ENCODE measurements at places on chromosomes 12 and 14.

DNA sequence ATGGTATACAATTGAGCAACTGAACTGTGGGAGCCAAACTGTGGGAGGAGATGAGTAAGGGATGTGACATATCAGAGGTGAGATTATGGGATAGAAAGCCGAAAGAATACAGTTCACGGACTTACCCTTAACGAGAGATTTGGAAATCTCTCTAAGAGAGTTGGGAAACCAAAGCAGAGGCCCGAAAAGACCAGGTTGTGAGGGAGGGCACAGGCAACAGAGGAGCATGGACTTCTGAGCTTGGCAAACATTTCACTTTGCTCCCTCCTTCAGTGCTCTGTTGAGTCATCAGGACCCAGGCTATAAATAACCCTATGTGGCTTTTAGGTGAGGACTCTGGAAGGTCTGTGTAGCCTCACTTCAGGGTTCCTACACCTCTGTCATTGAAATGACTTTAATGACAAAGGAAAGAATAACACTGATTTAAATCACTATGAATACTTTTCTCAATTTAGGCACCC is 120.6 kb downstream of the TGFB3 start:
- H3K27me3 ChIP-seq = no peaks in the 10 kb centered on the region
- peaks cover 2% of the 10 kb centered on the region for H3K4me1 ChIP-seq
- no peak overlapping the region for H3K27ac ChIP-seq
- no peak overlapping the region for H3K4me3 ChIP-seq

GRCh38 chr12:122865268-122866231 is 30.3 kb downstream of the HIP1R start:
- no peaks in the 10 kb centered on the region for H3K4me1 ChIP-seq
- no peak overlapping the region for H3K4me3 ChIP-seq
- H3K36me3 ChIP-seq = peaks cover 64% of the 10 kb centered on the region
- no peak overlapping the region for H3K27ac ChIP-seq

- H3K27ac ChIP-seq = no peak overlapping the region
- H3K4me3 ChIP-seq = no peak overlapping the region
- no peaks in the 10 kb centered on the region for H3K27me3 ChIP-seq
- no peaks in the 10 kb centered on the region for H3K36me3 ChIP-seq
- no peaks in the 10 kb centered on the region for H3K4me1 ChIP-seq
These were observed 63.5 kb upstream of the TMTC1 start for GRCh38 chr12:29847246-29847645.

GRCh38 chr14:102909462-102909861 is 13.0 kb upstream of the AMN start:
- peaks cover 16% of the 10 kb centered on the region for H3K36me3 ChIP-seq
- H3K27me3 ChIP-seq = no peaks in the 10 kb centered on the region
- DNase-seq = no peak
- peak overlapping the region; percentile 18 for H3K4me3 ChIP-seq

DNA sequence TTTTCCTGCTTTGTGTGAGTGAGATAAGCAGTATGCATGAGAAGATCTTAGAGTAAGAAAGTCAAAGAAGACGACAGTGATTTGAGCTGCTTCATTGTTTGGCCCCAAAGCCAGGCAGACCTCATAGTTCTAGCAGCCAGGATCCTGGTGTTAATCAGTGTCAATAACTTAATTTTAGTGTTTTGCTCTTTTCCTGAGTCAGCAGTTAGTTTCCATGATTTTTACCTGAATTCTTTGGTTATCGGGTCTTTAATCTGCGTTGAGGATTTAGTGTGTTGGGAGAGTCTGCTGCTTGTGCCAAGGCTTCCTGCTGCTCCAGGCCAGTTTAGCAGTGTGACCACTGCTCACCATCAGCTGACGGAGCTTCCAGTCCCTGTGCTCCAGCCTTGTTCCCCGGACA is 241.6 kb upstream of the SOX5 start:
- H3K27ac ChIP-seq = no peak overlapping the region
- H3K27me3 ChIP-seq = no peaks in the 10 kb centered on the region
- H3K4me1 ChIP-seq = no peaks in the 10 kb centered on the region
- H3K36me3 ChIP-seq = no peaks in the 10 kb centered on the region
- no peak overlapping the region for H3K4me3 ChIP-seq
- DNase-seq = no peak

DNA sequence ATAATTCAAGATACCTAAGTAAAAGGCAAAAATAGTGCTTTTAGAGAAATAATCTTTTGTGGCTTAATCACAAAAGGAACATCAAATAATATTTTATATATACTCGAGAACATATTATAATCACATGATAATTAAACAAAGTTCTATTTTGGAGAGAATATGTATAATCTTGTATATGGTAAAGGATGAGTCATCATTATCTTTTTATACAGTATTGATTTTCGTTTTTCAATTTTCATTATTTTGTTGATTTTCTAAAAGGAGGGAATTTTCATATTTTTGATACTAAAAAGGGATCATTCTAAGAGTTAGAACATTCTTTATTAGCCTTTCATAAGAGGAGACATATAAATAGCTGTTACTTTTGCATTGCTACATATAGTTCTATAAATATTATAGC is 77.3 kb upstream of the TTC7B start:
- H3K4me3 ChIP-seq = no peak overlapping the region
- no peaks in the 10 kb centered on the region for H3K27me3 ChIP-seq
- peaks cover under 1% of the 10 kb centered on the region for H3K36me3 ChIP-seq
- DNase-seq = no peak
- H3K27ac ChIP-seq = no peak overlapping the region
- no peaks in the 10 kb centered on the region for H3K4me1 ChIP-seq

- H3K36me3 ChIP-seq = no peaks in the 10 kb centered on the region
- H3K27ac ChIP-seq = no peak overlapping the region
- no peak for DNase-seq
- no peak overlapping the region for H3K4me3 ChIP-seq
- H3K27me3 ChIP-seq = no peaks in the 10 kb centered on the region
These were observed 65.8 kb upstream of the COCH start for GRCh38 chr14:30808576-30808975.

DNA sequence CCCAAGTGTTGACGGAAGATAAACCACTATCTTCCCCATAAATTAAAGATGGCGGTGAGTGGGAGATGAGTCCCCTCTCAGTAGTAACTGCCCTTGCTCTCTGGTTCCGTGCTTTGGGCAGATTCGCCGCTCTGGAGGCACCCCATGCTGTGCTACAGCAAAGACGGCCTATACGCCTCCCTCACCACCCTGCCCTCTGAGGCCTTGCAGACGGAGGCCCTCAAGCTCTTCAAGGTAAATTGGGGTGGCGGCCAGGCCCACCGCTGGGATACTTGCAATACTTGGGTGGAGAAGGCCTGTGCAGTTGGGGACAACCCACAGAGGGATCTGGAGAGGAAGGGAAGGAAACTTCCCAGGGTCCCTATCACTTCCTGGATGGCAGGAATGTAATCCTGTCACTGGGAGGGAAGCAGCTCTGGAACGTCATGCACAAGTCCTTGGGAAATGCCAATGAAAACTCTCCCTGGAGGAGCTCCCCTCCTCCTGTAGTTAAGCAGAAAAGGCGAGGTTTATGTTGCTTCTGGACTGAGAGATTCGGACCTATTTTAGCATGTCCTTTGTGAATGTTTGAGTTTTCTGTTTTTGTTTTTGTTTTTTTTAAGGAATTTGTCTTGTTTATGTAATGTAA is 22.8 kb downstream of the PIGH start:
- no peaks in the 10 kb centered on the region for H3K4me1 ChIP-seq
- no peak overlapping the region for H3K4me3 ChIP-seq
- no peak overlapping the region for H3K27ac ChIP-seq
- no peak for DNase-seq

GRCh38 chr12:109797905-109798669 is 35.1 kb downstream of the TRPV4 start:
- H3K4me3 ChIP-seq = no peak overlapping the region
- H3K27me3 ChIP-seq = no peaks in the 10 kb centered on the region
- DNase-seq = no peak
- H3K27ac ChIP-seq = no peak overlapping the region
- peaks cover 11% of the 10 kb centered on the region for H3K36me3 ChIP-seq

DNA sequence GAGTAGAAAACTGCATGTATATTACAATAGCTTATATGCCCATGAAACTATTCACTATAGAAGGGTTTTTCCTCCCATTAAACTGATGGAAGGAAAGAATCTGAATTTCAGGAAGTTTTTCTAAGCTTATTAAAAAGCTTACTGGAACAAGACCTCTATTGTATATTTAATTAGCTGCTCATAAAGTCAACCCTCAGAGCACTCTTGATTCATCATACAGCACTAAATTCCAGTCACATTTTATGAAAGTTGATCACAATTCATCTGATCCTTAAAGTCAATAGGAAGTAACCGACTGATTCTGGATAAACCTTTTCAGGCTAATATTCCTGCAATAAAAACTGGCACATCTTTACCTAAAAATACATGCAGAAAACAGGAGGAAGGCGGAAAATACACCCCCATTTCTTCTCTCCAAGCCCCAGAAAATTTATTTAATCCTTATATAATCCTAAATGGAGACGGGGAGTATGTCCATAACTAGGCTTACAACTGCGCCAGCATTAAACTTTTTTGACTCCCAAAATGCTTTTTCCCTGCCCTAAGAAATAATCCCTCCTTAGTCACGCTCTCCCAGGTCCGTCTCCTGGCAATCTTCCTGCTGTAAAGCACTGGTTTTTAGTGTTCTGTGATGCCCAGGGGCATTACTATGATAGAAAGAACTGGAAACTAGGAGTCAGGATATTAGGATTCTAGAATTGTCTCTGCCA is 35.3 kb downstream of the DICER1 start:
- H3K4me3 ChIP-seq = no peak overlapping the region
- DNase-seq = no peak
- no peak overlapping the region for H3K27ac ChIP-seq
- H3K4me1 ChIP-seq = no peaks in the 10 kb centered on the region
- peaks cover 13% of the 10 kb centered on the region for H3K36me3 ChIP-seq
- H3K27me3 ChIP-seq = no peaks in the 10 kb centered on the region

DNA sequence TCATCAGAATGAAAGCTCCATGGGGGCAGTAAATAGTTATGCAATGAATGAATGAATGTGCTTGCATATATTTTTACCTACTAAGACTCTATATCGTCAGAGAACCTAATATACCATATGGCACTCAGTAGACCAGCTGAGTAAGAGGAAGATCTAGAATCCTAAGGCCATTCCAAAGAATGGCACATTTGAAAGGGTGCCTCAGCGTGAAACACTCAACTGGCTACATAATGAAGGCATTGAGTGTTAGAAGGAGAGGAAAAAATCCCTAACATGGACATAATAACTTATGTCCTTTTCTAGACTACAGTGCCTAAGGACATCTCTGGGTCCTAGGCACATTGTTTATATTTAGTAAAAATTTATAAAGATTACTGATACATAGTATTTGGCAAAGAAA is 61.7 kb upstream of the ARID2 start:
- no peak for DNase-seq
- no peaks in the 10 kb centered on the region for H3K27me3 ChIP-seq
- no peak overlapping the region for H3K27ac ChIP-seq
- H3K36me3 ChIP-seq = no peaks in the 10 kb centered on the region
- no peaks in the 10 kb centered on the region for H3K4me1 ChIP-seq

GRCh38 chr12:27193854-27194544 is 50.1 kb upstream of the STK38L start:
- H3K4me1 ChIP-seq = peaks cover 2% of the 10 kb centered on the region
- no peaks in the 10 kb centered on the region for H3K36me3 ChIP-seq
- no peaks in the 10 kb centered on the region for H3K27me3 ChIP-seq
- DNase-seq = no peak
- H3K27ac ChIP-seq = peak overlapping the region; percentile 82

- H3K4me1 ChIP-seq = no peaks in the 10 kb centered on the region
- H3K27me3 ChIP-seq = no peaks in the 10 kb centered on the region
- H3K27ac ChIP-seq = no peak overlapping the region
- no peaks in the 10 kb centered on the region for H3K36me3 ChIP-seq
These were observed 454.2 kb downstream of the AEBP2 start for GRCh38 chr12:19893514-19893913.

GRCh38 chr12:45232146-45232755 is 16.4 kb downstream of the ANO6 start:
- H3K27ac ChIP-seq = peak overlapping the region; percentile 89
- no peak for DNase-seq

DNA sequence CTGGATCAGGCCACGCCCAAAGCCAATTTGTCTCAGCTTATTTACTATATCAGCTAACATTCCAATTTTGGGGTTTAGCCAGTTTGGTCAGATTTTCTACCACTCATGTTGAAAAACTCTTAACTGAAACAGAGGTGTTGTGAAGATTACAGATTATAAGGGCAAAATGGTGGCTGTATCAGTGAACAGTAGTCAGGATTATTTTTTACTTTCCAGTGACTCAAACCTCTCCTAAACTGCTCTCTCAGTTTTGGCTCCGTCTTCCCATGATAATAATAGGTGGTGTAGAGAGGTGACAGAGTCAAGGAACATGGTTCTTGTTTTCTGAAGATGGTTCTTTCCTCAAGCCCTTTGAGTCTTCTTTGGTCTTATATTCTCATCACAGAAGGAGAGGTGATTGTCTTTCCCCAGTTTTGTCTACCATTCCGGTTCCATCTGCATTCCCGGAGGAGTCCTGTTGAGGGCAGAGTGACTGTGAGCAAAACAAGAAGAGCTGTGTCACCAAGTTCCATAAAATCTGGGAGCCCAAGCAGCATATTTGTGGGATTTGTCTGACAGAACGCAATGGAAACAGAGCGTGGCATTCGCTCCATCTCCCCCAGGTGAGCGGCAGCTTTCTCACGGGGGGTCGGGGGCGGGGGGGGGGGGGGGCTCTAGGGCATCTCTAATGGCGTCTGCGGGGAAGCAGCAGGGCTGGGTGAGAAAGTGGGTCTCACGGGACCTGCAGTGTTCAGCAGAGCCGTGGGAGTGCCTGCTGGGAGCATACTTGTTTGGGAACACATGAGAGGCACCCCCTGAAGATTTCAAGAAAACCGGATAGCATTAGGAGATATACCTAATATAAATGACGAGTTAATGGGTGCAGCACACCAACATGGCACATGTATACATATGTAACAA is 59.1 kb downstream of the TBC1D30 start:
- no peak overlapping the region for H3K27ac ChIP-seq
- no peak for DNase-seq
- H3K4me1 ChIP-seq = peaks cover 2% of the 10 kb centered on the region
- H3K27me3 ChIP-seq = no peaks in the 10 kb centered on the region
- H3K4me3 ChIP-seq = no peak overlapping the region

DNA sequence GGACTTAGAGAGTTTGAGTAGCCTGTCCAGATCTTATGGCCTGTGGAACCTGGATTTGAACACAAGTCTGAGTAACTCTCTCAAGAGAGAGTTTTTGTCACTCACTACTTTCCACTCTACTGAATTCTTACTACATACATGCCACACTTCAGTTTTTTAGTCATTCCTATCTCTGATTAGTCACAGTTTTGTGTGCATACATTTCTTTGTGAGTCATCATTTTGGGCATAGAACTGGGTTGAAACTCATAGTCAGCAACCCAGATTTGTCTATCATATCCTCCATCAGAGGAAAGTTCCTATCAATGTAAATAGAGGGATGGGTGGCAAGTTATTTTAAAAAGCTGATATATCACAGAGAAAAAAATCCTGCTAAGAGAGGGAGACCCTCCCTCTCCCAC is 42.9 kb downstream of the FLRT2 start:
- no peaks in the 10 kb centered on the region for H3K27me3 ChIP-seq
- DNase-seq = peak; percentile 44
- peaks cover 7% of the 10 kb centered on the region for H3K4me1 ChIP-seq
- no peak overlapping the region for H3K27ac ChIP-seq
- H3K4me3 ChIP-seq = no peak overlapping the region

- H3K4me3 ChIP-seq = no peak overlapping the region
- no peaks in the 10 kb centered on the region for H3K27me3 ChIP-seq
- peak; percentile 86 for DNase-seq
- H3K27ac ChIP-seq = no peak overlapping the region
- no peaks in the 10 kb centered on the region for H3K36me3 ChIP-seq
- H3K4me1 ChIP-seq = no peaks in the 10 kb centered on the region
These were observed 52.5 kb upstream of the RIN3 start for GRCh38 chr14:92460916-92461579.

- H3K4me3 ChIP-seq = no peak overlapping the region
- no peaks in the 10 kb centered on the region for H3K27me3 ChIP-seq
- no peaks in the 10 kb centered on the region for H3K4me1 ChIP-seq
- DNase-seq = no peak
- H3K27ac ChIP-seq = no peak overlapping the region
- H3K36me3 ChIP-seq = no peaks in the 10 kb centered on the region
These were observed 1.4 kb upstream of the ACSM4 start for GRCh38 chr12:7302266-7302986.
